ENCODE measurements at places on chromosomes 7 and 10.

GRCh38 chr7:114589436-114589835, 174.8 kb downstream of the FOXP2 start:
- DNase-seq = no peak

GRCh38 chr10:69570050-69570816, 3.0 kb downstream of the NEUROG3 start:
- no peak for DNase-seq

DNA sequence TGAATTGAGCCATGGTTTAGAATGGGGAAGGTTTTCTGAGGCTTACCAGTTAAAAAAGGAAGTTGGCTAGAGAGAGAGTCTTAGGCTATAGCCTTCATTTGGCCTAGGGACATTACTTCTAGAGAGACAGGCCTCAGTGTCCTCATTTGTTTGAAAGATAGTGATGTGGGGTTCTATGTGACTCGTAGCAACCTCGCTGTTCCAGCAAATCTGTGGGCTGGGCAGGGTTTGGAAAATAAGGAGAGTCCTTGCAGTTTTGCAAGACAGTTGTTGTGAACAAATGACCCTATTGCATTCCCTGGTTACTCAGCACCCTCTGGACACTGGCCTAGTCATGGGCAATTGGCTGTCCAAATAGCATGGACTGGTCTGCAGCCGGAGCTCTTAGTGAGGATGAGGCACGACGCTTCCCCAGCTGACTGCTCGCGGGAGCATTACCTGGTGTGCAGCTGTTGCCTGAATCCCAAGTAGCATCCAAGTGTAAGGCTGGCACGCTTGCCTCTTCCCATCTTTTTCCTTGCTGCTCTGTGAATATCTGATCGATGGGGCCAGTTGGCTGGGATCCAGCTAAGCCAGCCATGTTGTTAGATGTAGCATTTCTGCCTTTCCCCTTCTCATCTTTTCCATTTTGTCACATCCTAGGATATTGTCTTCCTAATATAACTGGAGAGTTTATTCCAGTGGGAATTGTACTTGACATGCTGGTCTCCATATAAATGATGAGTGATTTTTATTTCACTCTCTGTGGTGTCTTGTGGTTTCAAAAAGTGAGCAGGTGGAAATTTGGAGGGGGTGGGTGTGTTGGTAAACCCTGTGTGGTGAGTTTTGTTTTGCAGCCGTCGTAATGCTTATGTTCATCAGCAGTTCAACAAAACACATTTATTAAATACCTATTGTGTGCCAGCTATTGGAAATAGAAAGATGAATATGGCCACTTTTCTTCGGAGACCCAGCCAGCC, 99.8 kb downstream of the SND1 start:
- no peak for DNase-seq

GRCh38 chr10:21514818-21515351, 10.6 kb downstream of the SKIDA1 start:
- no peak for DNase-seq

GRCh38 chr7:29471444-29472138, 92.0 kb upstream of the PRR15 start:
- no peak for DNase-seq

GRCh38 chr10:116972131-116972530, 32.9 kb downstream of the SHTN1 start:
- no peak for DNase-seq

DNA sequence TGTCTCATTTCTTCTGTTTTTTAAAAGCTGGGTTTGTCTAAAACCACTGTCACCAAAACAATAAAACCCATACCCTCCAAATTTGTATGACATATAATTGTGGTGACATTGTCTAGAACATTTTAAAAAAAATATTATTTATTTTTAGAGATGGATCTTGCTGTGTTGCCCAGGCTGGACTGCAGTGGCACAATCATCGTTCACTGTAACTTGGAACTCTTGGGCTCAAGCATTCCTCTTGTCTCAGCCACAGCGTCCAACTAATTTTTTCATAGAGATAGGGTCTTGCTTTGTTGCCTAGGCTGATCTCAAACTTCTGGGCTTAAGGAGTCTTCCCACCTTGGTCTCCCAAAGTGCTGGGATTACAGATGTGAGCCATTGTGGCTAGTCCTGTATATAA, 116.5 kb downstream of the CCNY start:
- DNase-seq = no peak
